ENCODE measurements at places on chromosomes 13 and 19.

DNA sequence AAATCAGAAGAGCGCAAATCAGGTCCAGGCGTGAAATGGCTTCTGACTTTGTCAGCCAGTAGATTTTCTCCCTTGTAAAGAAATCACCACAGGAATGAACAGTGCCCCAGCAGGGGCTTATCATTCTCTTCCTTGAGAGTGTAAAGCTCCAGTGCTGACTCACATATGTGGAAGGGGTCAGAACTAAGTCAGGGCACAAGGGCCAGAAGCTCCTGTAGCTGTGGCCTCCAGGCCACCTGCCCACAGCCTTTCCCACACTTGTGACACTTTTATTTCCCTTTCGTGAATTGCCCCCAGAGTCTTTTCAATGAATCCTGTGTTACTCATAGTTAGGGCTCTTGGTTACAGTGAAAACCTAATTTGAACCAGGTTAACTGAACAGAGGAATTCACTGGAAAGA lies 99.6 kb downstream of the SUCLA2 start:
- no peak for DNase-seq

- no peak for DNase-seq
These were observed 1186.3 kb downstream of the EFNB2 start for GRCh38 chr13:105349082-105349723.

GRCh38 chr19:11598103-11598483 lies 810 bp downstream of the ZNF627 start:
- DNase-seq = no peak

GRCh38 chr13:94239135-94239534 lies 240.3 kb downstream of the DCT start:
- no peak for DNase-seq

DNA sequence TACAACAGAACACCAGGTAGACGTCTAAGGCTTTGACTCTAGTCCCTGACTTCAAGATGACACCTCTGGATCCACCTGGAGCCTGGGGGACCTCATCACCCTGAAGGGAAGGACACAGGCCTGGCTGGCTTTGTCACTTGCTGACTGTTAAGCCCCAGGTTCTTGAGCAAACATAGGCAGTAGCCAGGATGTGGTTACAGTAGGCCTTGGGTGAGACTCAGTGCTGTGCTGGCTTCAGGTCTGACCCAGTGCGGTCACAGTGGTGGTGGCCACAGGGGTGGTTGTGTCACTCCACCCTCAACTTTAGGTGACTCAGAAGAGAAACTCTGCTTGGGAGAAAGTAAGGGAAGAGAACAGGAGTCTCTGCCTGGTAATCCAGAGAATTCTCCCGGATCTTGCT lies 497.8 kb downstream of the UQCRFS1 start:
- no peak for DNase-seq

- no peak for DNase-seq
These were observed 34.4 kb upstream of the MIR17HG start for GRCh38 chr13:91313103-91313502.

DNA sequence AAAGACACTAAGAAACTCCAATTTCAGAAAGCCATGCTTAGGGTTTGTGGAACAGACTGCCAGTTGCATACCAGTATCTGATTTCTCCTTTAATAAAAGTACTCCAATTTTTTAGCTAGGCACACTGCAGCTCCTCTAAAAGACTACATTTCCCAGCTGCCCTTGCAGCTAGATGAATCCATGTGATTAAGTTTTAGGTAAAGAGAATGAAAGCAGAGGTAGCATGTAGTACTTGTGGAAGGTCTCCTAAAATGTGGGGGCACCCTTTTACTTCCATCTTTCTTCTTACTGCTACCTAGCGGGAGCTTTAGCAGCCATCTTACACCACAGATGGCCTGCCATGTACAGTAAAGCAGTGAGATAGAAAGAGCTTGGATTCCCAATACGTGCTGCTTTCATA lies 33.0 kb upstream of the TSC22D1 start:
- no peak for DNase-seq

GRCh38 chr13:90445179-90445578 lies 902.3 kb upstream of the MIR17HG start:
- DNase-seq = no peak

- DNase-seq = no peak
These were observed 73.7 kb downstream of the UQCRFS1 start for GRCh38 chr19:29139227-29139626.

DNA sequence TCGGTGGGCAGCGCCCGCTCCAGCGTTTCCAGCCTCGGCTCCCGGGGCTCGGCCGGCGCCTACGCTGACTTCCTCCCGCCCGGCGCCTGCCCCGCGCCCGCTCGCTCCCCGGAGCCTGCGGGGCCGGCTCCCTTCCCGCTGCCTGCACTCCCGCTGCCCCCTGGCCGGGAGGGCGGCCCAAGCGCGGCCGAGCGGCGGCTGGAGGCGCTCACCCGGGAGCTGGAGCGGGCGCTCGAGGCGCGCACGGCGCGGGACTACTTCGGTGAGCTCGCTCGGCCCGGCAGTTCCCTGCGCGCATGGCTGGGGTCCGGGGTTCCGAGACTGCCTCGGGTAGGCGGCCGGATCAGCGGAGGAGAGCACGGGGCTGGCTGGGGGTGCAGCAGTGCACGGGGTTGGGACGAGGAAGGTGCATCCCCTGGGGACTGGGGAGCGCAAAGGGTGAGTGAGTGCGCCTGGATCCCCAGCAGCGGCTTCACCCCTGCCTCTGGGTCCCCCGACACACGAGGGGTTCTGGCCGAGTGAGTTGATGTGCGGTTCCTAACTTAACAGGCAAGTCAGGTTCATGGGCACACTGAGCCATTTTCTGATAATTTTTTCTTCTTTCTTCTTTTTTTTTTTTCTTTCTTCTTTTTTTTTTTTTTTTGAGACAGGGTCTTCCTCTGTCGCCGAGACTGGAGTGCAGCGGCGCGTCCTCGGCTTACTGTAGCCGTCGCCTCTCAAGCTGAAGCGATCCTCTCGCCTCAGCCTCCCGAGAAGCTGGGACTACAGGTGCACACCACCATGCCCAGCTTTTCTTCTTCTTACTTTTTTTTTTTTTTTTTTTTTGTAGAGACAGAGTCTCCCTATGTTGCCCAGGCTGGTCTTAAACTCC lies 1.1 kb downstream of the WTIP start:
- no peak for DNase-seq

DNA sequence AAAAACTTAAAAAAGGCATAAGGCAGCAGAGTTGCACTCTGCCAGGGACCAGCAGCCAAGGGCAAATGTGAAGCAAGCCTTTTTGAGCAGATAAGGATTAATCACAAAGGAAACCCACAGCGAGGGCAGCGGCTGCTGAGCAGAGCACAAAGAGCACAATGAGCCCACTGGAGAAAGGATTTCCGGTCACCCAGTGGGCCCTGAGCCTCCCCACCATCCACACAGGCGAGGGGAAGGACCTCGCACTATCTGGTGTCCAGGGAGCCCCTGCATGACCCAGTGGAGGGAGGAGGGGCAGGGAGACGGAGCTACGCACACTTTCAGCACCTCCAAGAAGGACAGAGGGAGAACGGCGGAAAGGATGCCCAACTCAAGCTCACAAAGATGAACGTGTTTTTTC lies 40.0 kb downstream of the COL4A1 start:
- DNase-seq = no peak

GRCh38 chr13:76157926-76158325 lies 521.8 kb downstream of the LMO7 start:
- DNase-seq = no peak

DNA sequence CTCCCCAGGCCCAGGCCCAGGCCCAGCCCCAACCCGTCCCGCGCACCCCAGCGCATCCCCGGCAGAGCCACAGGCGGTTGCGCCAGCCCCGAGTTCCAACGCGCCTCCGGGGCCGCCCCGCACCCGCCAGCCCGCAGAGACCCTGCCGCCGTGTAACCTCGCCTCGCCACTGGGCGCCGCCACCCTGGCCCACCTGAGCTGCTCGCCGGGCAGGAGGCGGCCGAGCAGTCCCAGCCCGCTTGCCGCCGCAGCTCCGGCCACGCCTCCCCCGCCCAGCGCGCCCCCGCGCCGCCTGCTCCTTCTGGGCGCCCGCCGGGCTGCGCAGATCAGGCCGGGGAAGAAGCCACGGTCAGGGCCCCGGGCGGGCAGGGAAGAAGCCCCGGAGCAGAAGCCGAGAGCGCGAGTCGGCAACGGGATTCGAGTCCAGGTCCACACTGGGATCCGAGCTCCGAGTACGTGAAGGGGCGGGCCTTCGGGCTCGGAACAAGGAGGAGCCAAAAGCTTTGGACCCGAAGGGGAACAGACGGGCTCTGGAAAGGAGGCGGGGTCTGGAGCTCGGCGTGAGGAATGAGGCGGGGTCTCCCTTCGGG lies at the start of gene MBOAT7:
Gene MBOAT7 (minus strand): TSS at position 436 of the 590 bp plus-strand sequence. CDS start 1,072 bp downstream, outside the sequence.
- no peak for DNase-seq
